ENCODE measurements at places on chromosomes 16 and 17.

- DNase-seq = no peak
Observed at GRCh38 chr16:19876501-19877059, 8.1 kb downstream of the GPRC5B start.

DNA sequence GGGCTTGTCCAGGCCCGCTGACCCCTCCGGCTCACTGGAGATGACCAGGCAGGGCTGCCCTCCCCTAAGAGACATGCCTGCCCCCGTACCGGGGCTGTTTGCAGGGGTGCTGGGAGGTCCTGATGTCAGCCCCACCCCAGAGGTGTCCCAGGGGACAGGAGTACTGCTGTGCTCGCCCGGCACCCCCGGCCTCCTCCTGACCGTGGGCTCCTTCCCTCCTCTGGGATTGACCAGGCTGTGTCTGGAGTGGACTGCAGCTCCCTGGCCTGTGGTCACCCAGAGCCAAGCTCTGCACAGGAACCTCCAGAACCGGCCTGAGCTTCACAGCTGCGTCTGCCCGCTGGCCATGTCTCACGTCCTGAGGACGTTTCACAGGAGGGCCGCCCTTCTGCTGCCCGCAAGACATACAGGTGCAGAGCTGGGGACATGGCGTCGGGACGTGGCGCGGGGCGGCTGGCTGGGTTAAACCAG is 53.2 kb downstream of the LMF1 start:
- no peak for DNase-seq

DNA sequence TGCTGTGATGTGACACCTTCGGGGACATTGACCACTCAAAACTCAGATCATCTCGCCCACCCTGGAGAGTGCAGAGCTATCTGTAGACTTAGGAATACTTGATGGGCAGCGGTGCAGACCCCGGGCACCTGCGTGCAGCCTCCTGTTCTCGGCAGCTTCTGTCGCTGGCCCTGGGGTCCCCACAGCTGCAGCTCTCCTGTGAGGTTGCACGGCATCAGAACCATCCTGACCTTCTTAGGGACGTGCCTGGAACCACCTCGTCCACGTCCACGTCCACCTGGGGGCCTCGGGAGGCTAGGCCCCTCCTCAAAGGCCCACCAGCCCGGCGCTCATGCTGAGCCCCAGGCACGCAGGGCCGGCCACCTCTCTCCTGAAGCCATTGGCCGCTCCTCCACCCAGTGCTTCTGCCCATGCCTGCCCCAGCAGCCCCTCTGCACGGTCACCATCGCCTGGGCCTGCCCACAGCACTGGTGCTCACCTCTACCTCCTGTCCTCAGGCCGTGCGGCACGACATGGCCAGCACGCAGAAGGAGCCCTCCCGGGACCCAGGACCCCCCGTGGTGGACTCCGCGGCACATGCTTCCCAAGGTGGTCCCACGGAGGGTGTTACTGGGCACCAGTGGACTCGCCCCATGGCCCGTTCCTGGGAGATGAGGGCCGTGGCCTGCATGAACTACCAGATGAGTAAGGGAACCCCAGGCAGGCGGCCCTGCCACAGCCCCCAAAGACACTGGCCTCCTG is 2.3 kb upstream of the WFIKKN1 start:
- no peak for DNase-seq

- no peak for DNase-seq
Observed at GRCh38 chr17:48960834-48961515, 7.4 kb downstream of the GIP start.

DNA sequence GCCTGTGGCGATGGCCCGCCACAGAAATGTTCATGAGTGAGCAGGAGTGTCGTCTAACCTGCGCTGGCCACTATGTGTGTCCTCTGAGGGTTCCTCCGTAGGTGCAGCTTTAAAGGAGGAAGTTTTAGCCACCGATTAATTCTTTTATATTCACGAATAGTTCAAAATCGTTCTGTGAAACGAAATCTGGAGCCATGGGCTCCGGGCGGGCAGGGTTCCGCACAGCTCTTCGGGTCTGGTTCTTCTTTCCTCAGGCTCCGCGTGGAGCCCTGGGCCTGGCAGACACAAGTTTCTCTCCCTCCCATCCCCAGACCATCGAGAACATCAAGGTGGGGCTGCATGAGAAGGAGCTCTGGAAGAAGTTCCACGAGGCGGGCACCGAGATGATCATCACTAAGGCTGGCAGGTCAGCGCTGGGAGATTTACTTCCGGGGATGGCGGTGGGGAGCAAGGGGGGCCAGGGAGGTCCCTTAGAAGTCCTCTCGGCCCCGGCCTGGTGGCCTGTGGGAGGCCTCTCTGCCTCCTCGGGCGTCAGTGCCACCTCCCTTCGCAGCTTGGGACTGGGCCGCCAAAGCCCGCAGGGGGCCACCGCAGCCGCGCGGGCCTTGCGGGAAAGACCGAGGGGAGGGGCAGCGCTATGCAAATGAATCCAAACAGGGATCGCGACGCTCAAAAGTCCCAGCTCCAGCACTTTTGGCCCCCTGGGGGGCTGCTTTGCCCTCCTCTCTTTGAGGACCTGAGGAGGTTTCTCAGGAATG is 5.2 kb downstream of the TBX4 start:
- DNase-seq = no peak

DNA sequence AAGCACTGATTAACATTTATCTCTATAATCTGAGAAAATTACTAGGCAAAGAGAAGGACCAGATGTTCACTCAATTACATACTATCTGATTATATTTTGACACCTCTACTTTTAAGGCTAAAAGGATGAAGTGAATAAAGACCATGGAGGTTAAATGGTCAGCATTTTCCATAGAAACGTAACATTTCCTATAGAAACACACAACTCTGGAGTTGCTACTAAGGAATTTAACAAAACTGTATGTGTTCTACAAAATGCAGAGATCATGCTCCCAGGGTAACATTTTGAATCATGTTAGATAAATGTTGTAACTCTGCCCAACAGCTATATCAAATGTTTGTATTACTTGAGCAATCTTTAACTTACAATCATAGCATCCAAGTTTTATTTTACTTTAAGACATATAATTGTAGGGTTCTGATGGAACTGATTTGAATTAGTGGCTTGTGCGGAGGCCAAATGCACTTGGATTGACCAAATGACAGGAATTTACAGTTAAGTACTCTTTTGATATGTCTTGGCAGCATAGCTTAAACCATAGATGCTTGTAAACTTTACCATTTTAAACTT is 97.7 kb downstream of the RPGRIP1L start:
- DNase-seq = no peak

DNA sequence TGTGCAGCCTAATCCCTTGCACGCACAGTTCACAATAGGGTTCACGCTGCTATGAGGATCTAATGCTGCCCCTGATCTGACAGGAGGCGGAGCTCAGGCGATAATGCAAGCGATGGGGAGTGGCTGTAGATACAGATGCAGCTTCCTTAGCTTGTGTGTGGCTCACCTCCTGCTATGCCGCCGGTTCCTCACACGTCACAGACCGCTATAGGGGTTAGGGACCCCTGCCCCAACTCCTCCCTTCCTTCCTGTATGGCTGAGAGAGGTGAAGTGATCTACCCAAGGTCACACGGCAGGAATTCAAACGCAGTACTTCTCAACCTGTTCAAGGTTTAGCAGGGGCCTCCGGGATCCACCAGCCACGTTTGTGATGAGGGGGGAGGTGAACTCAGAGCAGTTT is 13.4 kb upstream of the PLLP start:
- DNase-seq = no peak

DNA sequence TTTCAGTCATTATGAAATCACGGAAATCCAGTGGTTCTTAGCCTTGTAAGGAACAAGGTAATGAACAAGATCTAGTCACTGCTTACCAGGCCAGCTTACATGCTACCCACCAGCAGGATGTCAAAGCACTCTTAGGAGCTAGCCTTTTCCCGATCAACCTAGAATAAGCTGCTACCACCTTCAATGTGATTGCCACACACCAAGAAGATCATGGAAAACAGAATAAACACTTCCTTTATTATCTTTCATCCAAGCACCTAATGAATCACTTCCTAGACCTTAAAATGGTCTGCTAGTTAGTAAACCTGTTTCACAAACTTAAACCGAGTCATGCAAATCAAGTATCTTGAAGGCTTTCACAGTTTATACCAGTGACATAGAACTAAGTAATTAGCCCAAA is 5.0 kb downstream of the BBS2 start:
- no peak for DNase-seq

- DNase-seq = no peak
Observed at GRCh38 chr16:48064971-48065370, 90.8 kb downstream of the ABCC12 start.

DNA sequence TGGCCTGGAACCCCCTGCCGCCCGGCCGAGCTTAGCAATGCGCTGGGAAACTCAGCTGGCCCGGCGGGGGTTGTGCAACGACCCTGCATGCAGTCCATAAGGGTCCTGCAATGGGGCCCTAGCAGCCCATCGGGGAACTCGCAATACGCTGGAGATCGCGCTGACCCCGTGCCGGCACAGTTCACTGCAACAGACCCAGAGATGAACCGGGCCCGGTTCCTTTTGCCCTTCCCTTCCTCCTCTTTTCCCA is 375 bp downstream of the SLC25A11 start:
- DNase-seq = no peak

GRCh38 chr17:72404872-72405271 is 284.1 kb downstream of the SOX9 start:
- no peak for DNase-seq

- no peak for DNase-seq
Observed at GRCh38 chr16:82344157-82344556, 174.1 kb upstream of the MPHOSPH6 start.

GRCh38 chr16:82655072-82655714 is 28.4 kb downstream of the CDH13 start:
- no peak for DNase-seq

- no peak for DNase-seq
Observed at GRCh38 chr17:75566834-75567233, 20.8 kb upstream of the MYO15B start.

- DNase-seq = no peak
Observed at GRCh38 chr17:29591146-29591736, 1.7 kb upstream of the ANKRD13B start.

GRCh38 chr16:1773703-1774447 is 941 bp upstream of the MRPS34 start:
- no peak for DNase-seq

DNA sequence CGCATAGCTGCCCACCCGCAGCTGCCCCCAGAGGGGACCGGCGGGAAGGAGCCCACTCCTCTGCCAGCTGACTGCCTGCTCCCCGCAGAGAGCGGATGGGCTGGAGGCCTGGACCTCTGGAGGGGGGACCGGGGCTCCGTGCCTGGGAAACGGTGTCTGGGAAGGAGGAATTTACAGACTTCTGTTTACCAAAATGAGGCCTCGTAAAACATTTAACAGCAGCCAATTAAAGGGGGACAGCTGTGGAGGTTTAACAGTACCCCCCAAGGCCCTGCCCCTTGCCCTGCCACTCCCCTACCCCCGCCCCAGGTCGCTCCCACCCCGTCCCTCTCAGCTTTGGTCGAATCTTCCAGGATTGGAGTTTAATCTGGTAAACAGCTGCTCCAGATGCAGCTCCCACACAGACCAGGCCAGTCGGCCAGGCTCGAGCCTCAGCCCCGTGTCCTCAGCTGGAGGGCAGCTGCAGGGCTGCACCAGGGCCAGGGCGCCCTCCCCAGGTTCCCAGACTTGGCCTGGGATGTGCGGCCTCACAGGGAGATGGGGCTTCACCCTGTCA is 41.1 kb downstream of the BAHCC1 start:
- no peak for DNase-seq

- no peak for DNase-seq
Observed at GRCh38 chr17:75147878-75148546, 6.3 kb downstream of the JPT1 start.

DNA sequence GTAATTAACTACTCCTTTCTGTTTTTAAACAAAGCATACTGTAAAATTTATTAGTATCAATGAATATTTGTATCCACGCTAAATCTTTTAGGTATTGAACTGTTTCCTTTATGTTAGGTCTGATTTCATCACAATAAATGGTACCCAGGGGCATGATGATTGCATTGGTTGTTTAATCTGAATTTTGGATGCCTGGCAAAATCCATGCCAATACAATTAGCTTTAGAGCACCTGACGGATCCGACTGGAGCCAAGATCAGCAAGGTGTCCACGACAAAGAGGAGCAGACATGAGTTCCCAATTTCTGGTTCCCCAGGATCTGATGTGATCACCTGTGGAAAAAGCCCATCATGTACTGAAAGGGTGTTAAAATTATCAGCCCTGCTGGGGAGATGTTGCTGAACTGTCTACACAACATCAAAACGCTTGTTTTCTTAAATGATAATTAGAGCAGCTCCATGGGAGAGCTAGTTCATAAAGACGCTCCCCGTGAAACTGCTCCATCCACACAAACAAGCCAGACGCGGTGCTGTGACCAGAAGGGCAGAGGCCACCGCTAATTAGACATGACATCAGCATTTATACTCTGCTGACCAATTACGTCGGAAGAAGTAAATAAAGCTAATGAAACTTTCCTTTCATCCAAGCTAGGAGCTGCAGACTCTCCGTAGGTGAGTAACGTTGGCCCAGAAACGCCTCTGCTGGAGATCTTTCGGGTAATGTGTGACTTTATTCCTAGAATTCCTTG is 151.7 kb downstream of the CPPED1 start:
- no peak for DNase-seq

DNA sequence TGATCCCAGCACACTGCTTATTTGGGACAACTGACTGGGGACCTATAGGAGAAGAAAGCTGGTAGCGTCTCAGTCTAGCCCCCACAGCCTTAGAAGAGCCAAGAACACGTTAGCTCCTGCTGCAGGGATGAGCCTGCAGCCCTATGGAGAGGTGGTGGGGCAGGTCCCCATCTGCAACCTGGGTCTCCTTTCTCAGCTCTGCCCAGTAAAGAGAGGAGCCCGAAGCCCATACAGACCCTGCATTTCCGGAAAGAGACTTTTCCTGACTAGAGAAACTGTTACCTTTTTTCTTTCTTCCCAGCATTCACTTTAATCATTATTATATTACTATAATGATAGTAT is 788 bp downstream of the METTL22 start:
- DNase-seq = no peak

DNA sequence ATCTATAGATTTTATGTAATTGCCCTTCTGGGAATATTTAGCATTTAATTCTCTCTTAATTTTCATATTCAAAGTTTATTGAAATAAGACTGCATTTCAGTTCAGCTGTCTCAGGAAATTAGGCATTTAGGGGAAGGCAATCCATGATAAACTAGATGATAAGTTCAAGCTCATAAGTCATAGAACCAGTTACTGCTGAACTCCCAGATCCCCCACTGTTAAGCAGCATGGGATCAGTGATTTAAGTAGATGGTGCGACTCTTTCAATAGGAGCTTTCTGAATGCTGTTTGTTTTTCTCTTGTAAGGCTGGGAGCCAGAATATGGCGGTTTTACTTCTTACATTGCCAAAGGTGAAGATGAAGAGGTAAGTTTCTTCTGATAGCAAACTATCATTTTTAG is 23.8 kb downstream of the OGFOD1 start:
- DNase-seq = no peak
